ENCODE measurements at places on chromosomes 6 and 20.
A peak's percentile ranks its signal among the peaks of the same experiment; 100 is the strongest.

DNA sequence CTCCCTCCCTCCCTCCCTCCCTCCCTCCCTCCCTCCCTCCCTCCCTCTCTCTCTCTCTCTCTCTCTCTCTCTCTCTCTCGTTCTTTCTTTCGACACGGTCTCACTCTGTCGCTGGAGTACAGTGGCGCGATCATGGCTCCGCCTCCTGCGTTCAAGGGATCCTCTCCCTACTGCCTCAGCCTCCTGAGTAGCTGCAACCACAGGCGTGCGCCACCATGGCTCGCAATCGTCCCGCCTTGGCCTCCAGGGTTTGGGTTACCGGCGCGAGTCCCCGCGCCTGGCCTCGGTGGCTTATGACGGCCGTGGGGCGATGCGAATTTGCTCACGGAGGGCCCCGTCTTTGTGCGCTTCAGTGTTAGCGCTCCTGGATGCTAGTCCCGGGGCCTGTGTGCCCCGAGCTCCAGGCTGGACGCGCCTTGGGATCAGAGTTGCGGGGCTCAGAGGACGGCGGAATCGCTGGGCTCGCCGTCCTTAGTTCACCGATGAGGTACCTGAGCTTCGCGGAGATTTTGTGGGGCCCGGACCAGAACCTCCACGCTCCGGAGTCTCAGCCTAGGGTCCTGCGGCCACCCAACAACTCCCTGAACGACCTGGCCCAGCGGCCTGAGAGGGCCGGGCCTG lies 45.2 kb downstream of the MCUR1 start:
- no peak for DNase-seq

GRCh38 chr6:45577836-45578504 lies 200.2 kb upstream of the SUPT3H start:
- peak; percentile 79 for DNase-seq

DNA sequence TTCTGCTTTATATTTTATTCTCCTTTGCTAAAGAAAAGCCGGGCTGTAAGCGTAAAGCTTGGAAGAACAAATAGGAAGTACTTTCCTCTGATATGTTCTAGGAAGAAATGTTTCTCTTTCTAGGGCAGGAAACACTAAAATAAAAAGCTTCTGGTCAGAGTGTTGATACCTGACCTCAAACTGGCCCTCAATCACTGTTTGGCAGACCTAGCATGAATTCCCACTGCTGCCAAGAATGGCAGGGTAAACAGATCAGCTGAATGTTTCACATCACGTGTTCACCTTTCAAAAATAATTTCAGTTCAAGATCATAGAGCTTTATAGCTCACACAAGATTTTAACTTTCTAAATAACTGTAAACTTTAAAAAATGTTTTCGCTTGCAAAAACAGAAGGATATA lies 2.9 kb downstream of the MPC1 start:
- no peak for DNase-seq

DNA sequence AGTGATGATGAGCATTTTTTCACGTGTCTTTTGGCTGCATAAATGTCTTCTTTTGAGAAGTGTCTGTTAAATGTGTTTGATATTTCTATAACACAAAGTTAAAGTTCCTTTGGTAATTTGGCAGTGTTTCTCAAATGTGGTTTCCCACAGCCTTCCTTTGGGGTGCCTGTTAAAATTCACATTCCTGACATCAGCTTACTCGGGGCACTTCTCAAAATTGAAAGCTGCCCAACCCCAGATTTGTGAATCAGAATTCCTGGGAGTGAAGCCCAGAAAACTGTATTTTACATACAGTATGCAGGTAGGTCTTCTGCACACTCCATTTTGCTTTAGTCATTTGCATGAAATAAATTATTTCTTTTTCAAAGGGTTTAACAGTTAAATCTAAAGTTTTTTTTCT lies 207.9 kb downstream of the GMPR start:
- DNase-seq, result no peak

DNA sequence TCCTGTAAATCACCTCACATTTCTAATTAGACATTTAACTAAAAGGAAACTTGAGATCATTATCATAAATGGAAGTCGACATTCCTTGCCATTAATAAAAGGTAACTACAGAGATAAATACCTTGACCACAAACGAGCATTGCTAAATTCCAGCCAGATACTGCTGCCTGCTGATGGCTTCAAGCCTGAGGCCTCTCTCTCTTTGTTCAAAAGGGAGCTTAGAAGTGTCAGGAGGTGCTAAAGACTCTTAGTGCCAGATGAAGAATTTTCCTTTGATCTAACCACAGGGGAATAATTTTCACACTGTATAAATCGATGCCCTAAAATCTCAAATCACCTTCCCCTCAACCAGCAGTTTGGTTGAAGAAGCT lies 248.2 kb upstream of the PMEPA1 start:
- no peak for DNase-seq

DNA sequence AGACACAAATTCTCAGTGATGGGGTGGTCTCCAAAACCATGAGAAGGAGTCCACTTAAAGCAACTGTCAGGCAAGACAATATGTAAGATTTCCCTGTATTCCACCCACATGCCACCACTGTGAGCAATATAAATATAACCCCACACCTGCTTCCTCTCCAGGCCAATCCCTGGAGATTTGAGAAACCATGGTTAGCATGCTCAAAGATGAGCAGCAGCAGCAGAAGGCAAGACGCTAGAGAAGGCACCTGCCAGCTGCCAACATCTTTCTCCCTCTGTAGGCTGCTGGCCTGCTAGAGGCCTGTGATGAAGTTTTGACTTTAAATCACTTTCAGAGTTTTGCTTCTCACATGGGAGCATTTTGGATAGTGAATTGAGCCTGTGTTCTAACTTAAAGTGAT lies 7.9 kb upstream of the SOD2 start:
- DNase-seq, result no peak

- DNase-seq, result peak; percentile 68
Observed at GRCh38 chr20:4795394-4795793, 73.7 kb downstream of the PRND start.

GRCh38 chr20:5003626-5004025 lies 2.3 kb upstream of the SLC23A2 start:
- no peak for DNase-seq

GRCh38 chr6:36757206-36757605 lies 59.6 kb downstream of the RAB44 start:
- DNase-seq, result no peak

GRCh38 chr20:23520185-23520584 lies 29.3 kb downstream of the CST8 start:
- DNase-seq, result no peak

- peak; percentile 66 for DNase-seq
Observed at GRCh38 chr6:150290429-150290828, 78.4 kb upstream of the IYD start.

DNA sequence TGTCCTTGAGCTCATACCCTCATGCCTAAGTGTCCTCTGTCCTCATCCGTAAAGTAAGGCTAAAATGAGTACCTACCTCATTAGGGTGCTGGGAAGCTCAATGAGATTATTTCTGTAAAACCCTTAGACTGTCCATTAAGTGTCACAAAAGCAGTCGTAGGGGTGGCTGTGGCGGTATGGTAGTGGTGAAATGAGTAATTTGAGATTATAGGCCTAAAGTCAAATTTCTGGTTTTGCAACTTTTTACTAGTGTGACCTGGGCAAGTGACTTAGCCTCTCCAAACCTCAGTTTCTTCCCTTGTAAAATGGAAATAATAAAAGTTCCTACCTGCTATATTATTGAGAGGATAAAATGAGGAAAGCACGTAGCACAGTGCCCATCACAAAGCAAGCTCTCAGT lies 148.2 kb upstream of the AKAP12 start:
- DNase-seq, result no peak

GRCh38 chr6:108742041-108742440 lies 106.2 kb upstream of the ARMC2 start:
- no peak for DNase-seq

All from amniotic epithelial cell (primary cell).